ENCODE measurements at places on chromosomes 13 and 19.

- peak; percentile 42 for DNase-seq
Observed at GRCh38 chr13:33799950-33800592, 17.9 kb upstream of the RFC3 start.

GRCh38 chr13:111531505-111531904 lies 211.1 kb downstream of the TEX29 start:
- no peak for DNase-seq

- peak; percentile 54 for DNase-seq
Observed at GRCh38 chr13:69565334-69565733, 542.3 kb upstream of the ATXN8OS start.

DNA sequence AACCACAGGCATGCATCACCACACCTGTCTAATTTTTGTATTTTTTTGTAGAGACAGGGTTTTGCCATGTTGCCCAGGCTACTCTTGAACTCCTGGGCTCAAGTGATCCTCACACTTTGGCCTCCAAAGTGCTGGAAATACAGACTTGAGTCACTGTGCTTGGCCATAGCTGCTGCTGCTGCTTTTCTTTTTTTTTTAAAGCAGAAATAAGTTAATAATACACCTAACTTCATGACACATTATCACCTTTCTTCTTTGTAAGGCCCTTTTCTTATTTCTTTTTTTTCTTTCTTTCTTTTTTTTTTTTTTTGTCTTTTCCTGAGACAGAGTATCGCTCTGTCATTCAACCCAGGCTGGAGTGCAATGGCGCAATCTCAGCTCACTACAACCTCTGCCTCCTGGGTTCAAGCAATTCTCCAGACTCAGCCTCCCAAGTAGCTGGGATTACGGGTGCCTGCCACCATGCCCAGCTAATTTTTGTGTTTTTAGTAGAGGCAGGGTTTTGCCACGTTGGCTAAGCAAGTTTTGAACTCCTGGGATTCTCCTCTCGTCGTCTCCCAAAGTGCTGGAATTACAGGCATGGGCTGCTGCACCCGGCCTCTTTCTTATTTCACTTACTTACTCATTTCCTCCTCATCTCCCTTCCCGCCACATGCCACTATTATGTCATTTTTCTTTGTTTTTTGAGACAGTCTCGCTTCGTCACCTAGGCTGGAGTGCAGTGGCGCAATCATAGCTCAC lies 8.7 kb downstream of the SHKBP1 start:
- DNase-seq: no peak

DNA sequence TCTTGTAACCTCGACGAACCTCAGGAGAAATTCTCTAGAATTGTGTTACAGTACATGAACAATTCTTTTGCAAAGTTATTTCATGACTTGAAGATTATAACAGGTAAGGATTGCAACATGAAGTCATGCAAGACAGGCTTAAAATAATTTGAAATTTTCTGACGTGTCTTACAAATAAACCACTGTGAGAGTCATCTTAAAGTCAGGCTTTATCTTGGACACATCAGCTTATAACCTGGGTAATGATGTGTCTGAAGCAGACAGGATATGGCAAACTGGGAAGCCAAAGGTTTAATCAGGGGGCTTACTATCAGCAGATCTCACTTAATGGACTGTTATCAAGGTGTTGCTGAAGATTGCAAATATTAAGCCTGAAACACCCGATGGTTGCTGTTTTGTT lies 407.8 kb downstream of the KLF5 start:
- DNase-seq: no peak

- DNase-seq: no peak
Observed at GRCh38 chr13:38990693-38991092, at the start of gene STOML3. STOML3 (minus strand) TSS chr13:38990831; CDS start chr13:38990721, 110 bp downstream.

DNA sequence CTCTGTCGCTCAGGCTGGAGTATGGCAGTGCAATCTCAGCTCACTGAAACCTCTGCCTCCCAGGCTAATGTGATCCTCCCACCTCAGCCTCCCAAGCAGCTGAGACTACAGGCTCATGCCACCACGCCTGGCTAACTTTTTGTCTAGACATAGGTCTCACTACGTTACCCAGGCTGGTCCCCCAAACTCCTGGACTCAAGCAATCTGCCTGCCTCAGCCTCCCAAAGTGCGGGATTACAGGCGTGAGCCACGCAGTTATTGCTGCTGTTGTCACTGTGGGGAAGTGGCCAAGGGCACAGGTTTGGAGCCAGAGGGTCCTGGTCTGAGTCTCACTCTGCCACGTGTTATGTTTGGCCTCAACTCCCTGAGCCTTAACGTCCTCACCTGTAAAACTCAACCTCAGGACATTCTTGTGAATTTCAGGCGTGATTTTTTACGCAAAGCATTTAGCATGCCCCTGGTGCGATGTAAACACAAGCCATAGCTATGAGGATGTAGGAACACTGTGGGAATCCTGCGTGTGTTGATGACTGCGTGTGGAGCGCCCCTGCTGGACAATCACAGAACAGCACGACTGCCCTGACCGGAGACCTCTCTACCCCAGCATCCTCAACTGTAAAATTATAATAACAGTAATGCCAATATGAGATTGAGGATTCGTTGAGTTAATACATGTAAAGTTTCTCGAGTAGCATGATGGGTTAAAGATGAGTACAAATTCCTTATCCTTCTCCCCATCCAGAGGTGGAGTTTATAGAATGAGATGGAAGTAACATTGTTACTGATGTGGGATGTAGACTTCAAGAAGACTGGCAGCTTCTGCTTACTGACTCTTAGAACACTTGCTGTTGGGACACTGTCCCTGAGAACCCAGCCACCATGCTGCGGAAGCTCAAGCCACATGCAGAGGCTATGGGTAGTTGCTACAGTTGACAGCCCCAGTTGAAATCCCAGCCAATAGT lies 41.8 kb upstream of the PNMA8B start:
- DNase-seq: peak; percentile 69

DNA sequence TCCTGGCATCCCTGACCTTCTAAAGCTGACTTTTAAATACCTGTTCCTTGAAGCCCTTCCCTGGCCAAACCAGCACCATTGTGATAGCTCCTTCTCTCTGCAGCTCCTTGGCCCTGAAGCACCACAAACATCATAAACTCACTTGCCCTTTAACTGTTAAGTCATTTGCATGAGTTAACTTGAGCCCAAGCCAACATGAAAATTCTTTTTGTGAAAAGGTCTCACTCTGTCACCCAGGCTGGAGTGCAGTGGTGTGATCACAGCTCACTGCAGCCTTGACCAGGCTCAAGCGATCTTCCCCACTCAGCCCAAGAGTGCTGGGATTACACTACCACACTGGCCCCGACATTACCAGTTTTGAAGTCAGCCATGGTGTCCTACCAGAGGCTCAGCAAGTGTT lies 87.8 kb downstream of the ZIC5 start:
- no peak for DNase-seq

DNA sequence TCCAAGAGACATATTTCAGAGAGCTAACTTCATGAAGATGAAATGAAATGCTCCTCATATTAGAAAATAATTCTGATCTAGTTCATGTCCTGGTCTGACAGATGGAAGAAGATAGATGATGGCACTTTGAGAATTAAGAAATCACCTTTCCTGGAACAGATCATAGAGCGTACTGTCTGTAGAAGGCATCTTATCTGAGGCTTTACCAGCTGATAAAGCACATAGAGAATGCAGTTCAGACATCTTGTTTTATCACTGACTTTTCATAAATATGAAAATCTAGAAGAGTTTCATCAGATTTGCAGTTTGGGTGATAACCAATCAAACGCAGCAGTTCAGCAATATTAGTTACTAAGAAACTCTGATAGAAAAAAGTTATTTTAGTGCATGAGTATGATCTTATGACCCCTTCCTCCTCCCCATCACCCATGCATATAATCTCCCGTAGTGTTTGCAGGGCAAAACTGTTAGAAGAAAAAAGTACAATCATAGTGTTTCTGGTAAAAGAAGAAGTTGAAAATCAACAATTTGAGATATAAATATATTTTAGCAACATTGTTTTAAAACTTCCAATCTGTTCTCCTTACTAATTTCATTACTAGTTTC lies 585.2 kb downstream of the PCDH9 start:
- no peak for DNase-seq

DNA sequence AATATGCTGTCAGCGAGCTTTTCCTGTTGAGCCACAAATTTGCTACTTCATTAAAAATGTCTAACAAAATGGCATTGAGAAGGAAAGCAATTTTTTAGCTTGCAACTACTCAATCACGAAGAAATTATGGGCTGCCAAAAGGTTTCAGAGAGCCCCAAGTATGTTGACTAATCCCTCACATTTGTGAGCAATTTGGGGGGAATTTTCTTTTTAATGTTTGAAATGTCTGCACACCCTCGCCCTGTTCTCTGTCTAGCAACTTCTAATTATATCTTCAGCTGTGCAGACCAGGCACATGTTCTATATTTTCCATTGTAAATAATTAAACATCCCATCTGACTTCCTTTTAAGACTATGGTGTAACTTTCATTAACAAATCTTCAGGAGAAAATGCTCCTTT lies 192.9 kb downstream of the DCT start:
- DNase-seq: no peak

DNA sequence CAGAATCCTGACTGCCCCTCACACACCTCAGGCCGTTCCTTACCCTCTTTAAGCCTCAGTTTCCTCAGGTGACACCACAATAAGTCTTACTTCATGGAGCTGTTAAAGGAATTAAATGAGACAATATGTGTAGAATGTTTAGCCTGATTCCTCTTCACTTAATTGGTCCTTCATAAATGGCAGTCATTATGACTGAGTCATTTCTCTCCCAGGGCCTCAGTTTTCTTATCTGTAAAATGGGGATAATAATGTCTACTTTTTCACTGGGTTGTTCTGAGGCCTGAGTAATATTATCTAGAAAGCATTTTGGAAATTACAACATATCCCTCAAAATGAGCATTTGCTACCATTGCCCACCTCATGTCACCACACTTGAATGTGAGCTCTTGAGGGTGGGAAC lies 21.6 kb downstream of the POU2F2 start:
- DNase-seq: no peak

- no peak for DNase-seq
Observed at GRCh38 chr13:107842562-107843180, 372.7 kb downstream of the LIG4 start.

DNA sequence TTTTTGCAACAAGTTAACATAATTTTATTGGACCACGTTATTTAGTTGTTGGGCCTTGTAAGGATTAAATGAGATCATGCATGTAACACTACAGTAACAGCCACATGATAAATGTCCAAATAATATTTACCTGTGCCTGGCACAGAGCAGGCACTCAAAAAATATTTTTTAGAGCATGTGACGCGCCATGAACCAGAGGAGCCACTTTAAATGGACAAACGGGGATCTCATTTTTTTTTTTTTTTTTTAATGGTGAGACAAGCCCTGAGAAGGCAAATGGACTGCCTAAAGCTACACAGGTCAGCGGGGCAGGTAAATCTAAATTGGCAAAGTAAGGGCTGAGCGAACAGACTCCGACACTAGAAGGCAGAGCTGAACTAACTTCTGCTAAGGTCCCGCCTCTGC lies 840 bp upstream of the RPS19 start:
- no peak for DNase-seq
